ENCODE measurements at places on chromosomes 11 and 22. TPM values are rescaled to one million over a fixed set of nuclear protein-coding genes. Genes with fewer than 3 reads are reported as not detected.

PHLDB1 gene
- total RNA-seq: 3.0 TPM

LARGE2 gene
- 1.5 TPM for total RNA-seq

KRTAP5-2 gene
- not detected for total RNA-seq

OR8G5 gene
- total RNA-seq: not detected

APOC3 gene
- total RNA-seq: not detected

PHOX2A gene
- not detected for total RNA-seq

CRYBA4 gene
- not detected for total RNA-seq

MAPK12 gene
- total RNA-seq: 3.6 TPM
